SJSA1 (cell line): ENCODE measurements at places on chromosomes 4 and X. TPM values are rescaled to one million over a fixed set of nuclear protein-coding genes. Genes with fewer than 3 reads are reported as not detected.
A peak's percentile ranks its signal among the peaks of the same experiment; 100 is the strongest.

- H3K4me3 ChIP-seq, result no peak overlapping the region
- no peaks in the 10 kb centered on the region for H3K36me3 ChIP-seq
- H3K27ac ChIP-seq, result no peak overlapping the region
- no peak for DNase-seq
- no peaks in the 10 kb centered on the region for H3K27me3 ChIP-seq
These were observed 251.9 kb downstream of the PAPSS1 start for GRCh38 chr4:107468156-107468555.

DNA sequence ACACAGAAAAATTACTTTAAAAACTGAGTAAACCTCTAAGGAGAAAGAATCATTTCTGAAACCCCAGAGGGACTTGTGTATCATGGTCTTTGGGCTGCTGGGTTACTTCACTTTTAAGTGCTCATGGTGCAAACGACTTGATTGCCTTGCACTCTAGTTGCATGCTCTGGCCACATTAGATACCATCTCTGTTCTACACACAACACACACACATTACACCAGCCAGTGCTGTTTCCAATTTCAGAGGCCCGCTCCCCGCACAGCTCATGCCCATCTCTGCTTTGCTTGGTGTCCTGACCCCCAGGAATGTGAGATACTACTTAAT lies 2.1 kb downstream of the PPP3CA start:
- peaks cover 21% of the 10 kb centered on the region for H3K4me1 ChIP-seq
- H3K4me3 ChIP-seq, result peak overlapping the region; percentile 94
- peak overlapping the region; percentile 33; the same call in 1 of the 2 replicates for H3K27ac ChIP-seq
- no peak for DNase-seq
- no peaks in the 10 kb centered on the region for H3K27me3 ChIP-seq
- H3K36me3 ChIP-seq, result peaks cover 8% of the 10 kb centered on the region

DNA sequence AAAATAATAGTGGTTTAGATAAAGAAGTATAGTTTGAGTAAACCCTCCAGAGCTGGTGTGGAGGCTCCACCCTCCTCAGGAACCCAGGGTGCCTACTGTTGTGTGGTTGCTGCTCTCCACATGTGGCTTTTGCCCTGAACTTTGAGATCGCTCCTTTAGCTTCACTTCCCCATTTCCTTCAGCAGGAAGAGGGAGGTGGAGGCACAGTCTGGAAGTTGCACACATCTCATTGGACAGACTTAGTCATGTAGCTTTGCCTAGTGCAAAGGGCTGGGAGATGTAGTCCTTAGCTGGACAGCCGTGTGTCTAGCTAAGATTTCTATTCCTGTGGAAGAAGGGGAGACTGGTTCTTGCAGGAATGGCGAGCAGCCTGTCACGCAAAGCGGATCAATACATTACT lies 37.9 kb downstream of the RGS12 start:
- no peak overlapping the region for H3K4me3 ChIP-seq
- no peaks in the 10 kb centered on the region for H3K27me3 ChIP-seq
- DNase-seq, result no peak

DNA sequence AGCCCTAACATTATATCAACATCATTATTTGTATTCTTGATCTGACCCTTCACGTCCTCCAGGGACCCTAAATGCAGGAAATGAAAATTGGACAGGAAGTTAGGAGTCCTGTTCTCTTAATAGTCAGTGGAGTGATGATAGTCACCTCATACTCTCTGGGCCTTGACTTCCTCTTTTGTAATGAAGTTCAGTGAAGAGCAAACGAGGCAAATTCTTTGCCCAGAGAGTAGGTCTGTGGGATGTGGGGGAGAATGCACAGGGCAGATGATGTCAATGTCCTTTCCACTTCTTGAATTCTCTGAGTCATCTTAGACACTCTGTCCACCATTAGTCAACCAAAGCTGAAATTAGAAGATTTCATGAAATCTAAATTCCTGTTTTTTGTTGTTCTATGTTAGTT lies 17.1 kb upstream of the GPRIN3 start:
- H3K4me3 ChIP-seq, result no peak overlapping the region
- H3K27ac ChIP-seq, result no peak overlapping the region
- no peaks in the 10 kb centered on the region for H3K4me1 ChIP-seq
- no peaks in the 10 kb centered on the region for H3K27me3 ChIP-seq
- no peak for DNase-seq

- no peak overlapping the region for H3K27ac ChIP-seq
- H3K36me3 ChIP-seq, result no peaks in the 10 kb centered on the region
- DNase-seq, result no peak
These were observed 34.5 kb upstream of the WAS start for GRCh38 chrX:48649102-48649501.

DNA sequence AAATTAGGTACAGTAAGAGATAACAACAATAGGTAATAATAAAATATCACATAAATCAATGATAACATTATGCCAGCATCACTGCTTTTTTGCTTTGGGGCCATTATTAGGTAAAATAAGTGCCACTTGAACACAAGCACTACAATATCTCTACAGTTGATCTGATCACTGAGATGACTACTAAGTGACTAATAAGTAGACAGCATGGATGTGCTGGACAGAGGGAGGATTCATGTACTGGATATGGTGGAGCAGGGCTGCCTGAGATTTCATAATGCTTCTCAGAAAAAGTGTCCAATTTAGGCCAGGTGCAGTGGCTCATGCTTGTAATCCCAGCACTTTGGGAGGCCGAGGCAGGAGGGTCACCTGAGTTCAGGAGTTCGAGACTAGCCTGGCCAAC lies 137.8 kb upstream of the IL1RAPL2 start:
- no peak overlapping the region for H3K4me3 ChIP-seq
- no peak overlapping the region for H3K27ac ChIP-seq
- no peak for DNase-seq
- H3K4me1 ChIP-seq, result no peaks in the 10 kb centered on the region
- no peaks in the 10 kb centered on the region for H3K27me3 ChIP-seq
- no peaks in the 10 kb centered on the region for H3K36me3 ChIP-seq

Gene GALNTL6
- total RNA-seq, result 0.08 TPM in 1 of 2 replicates, not detected in the other

Gene NAP1L2
- 0.06 TPM in 1 of 2 replicates, not detected in the other for total RNA-seq

Gene GSX2
- not detected in 2 replicates for total RNA-seq

Gene TIGD4
- 0.18 TPM in 1 of 2 replicates, not detected in the other for total RNA-seq

Gene PDE5A
- 45.0 and 68.1 TPM in 2 replicates for total RNA-seq
